ENCODE measurements at places on chromosomes 3 and 15.

- DNase-seq = no peak
Observed at GRCh38 chr3:147417551-147418295, 8.6 kb downstream of the ZIC1 start.

- DNase-seq = peak; percentile 20
Observed at GRCh38 chr3:32614956-32615355, 44.3 kb upstream of the DYNC1LI1 start.

DNA sequence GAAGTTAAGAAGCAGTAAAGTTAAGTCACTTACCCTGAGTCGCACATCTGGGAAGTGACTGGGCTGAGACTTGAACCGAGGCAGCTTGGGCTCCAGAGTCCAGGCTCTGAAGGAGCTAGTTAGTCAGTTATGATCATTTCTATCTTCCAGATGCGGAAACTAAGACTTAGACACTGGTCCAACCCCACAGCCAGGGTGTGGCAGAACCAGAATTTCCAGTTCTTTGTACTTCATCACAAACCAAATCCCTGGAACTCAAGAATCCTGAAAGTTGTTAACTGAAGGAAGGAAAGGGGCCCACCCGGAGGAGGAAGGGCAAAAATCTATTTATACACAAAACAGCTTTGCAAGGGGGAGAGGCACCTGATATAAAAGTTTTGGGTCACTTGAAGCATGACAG, 389.9 kb downstream of the SHQ1 start:
- no peak for DNase-seq

DNA sequence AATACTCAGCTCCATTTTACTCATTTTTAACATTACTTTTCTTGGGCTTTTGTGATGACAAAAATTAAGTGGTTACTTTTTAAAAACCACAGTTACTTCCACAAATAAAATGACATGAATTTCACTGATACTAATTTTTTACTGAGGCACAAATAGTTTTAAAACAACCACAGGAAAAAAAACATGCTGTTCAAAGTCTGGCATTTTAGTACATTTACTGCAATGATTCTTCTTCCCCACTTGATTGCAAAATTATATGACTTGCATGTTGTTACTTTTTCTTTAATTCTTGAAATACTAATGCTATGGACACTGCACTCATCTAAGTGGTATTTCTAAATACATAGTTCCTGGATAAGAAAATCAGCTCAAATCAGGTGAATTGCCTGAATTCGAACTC, 24.8 kb upstream of the SLMAP start:
- no peak for DNase-seq

DNA sequence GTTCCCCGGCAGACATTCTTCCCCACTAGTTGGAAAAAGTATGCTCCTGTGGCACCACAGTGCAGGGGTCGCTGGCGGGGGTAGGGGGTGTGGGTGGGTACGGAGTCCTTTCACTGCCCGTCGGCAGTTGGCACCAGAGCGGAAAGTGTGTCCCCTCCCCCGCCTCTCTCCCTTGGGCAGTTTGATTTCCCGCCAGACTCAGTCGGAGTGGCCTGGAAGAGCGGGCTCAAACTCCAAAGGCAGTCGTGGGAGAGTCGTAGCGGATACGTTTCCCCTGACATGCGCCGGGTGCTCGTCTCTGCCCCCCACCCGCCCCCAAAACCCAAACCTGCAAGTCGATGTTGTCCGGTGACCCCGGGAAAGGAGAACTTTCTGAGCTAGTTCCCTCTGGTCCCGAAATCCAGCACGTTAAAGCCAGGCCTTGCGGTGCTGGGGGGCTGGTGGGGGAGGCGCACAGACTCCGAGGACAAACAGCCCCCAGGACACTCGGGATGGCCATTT, 4.4 kb upstream of the FOXB1 start:
- DNase-seq = no peak

DNA sequence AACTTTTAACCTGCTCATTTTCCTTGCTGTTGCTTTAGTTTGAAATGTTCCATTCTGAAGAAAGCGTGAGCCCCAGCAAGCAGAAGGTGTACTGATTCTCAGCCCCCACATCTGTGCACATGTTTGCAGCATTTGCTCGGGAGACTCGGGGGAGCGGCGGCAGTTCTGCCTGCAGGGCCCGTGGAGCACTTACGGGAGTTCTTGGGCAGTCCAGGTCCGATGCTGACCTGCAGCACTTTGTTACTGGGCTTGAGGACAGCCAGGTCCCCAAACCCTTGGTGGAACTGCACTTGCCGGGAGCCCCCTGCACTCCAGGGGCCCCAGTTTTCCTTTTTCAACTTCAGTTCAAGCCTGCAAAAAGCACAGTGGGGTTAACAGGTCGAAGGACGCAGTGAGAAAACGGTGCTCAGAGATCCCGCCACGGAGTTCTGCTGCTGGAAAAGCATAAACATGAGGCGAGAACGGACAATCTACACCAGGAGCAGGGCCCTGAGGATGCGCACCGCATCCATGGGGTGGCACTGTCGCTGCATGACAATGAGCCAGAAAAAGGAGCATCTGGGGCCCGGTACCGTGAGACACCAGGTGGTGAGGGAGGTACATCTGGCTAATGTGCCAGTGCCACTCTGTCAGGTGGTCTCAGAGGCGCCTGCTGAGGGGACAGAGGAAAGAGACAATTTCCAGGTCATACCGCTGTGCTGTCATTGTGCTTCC, 45.6 kb upstream of the LDHAL6B start:
- peak; percentile 92 for DNase-seq

- DNase-seq = no peak
Observed at GRCh38 chr15:84924077-84924731, 39.7 kb downstream of the SLC28A1 start.

DNA sequence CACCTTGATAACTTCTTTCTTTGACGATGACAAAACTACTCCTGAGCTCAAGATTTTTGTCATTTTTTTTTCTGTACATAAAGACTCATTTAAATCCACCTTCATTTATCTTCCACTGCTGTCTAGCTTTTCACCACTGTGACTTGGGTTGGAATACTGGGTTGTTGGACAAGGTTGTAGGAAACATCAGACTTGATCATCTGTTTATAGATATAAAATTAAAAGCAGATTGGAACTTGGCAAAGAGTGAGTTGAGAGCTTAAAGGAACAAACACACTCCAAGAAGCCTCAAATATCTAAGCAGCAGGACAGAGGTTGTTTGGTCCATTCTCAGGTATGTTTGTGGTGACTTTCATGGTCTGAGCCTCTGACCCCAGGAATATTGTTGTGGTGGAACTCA, 141.7 kb upstream of the NDN start:
- DNase-seq = no peak

DNA sequence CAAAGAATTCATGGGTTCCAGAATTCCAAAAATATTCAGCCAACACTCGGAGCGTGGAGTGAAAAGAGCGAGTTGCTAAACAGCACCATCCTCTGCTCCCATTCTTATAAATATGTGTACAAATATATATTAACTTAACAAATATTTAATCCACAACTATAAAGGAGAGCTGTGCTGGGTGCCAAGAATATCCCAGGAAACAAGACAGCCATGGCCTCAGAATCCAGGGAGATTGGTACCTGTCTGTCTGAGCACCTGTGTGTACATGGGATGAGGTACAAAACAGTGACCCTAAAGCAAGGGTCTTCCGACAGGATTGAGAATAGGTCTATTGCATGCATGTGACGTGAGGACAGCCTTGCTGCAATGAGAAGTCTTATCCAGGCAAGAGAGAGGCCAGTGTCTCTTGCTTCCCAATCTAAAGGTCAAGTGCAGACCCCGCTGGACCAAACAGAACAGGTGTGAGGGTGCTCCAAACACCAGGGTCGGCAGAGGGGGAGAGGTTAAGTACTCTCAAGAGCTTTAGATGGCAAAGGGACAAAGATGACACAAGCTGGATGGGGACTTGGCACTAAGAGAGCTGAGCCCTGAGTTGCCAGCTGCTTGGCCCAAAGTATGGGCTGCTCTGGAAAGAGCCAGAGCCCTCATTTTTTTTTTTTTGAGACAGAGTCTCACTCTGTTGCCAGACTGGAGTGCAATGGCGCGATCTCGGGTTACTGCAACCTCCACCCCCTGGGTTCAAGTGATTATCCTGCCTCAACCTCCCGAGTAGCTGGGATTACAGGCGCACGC, 36.2 kb downstream of the HOMER2 start:
- no peak for DNase-seq

DNA sequence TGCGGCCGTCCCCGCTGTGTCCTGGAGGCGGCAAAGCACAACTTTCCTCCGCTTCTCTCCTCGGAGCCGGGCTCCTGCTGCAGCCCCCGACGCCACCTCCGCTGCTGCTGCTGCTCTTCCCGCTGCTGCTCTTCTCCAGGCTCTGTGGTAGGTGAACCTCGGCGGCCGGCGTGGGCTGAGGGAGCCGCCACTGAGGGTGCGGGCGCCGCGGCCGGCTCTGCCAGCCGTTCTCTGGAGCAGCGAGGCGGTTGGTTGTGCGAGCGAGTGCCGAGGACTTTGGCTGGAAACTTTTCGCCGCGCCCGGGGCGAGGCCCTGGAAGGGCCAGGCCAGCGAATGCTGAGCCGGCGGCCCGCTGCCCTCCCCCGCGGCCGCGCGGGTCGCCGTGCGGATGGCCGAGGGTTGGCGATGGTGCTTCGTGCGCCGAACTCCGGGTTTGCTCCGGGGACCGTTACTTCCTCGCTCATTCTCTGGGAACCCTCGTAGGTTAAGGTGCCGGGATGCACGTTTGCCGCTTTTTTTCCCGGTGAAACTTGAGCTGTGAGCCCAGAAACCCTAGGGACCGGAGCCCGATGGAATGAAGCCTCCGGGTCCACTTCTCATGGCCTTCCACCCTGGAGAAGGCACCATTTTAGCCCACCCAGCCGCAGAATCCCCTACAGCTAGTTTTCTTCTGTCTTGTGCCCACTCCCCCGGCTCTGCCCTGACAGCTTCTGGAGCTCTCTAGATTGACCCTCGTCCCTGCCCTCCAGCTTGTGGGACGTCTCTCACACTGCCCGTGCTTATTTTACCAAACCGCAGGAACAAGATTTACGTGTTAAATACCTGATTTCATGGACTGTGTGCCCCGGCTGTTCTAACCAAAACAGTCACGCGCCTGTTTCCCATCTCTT, 660 bp downstream of the NECTIN3 start:
- DNase-seq = peak; percentile 17

GRCh38 chr3:115403786-115404185, 219.5 kb upstream of the GAP43 start:
- DNase-seq = no peak

DNA sequence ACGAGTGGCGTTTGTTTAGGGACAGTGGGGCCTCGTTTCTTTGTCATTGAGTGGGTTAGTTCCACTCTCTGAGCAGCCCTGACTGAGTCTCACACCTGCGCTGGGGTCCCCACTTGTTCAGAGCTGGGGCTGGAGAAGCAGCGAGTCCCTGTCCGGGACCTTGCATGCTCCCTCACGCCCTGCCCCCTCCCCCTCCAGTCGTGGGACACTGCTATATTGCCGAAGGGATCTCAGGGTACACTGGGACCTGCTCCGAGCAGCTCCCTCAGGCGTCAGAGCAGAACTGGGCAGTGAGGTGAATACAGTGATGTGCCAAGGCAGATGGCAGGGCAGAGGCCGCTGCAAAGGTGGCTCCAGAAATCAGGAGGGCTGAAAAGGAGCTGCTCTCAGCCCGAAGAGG, 59.9 kb upstream of the KLF13 start:
- DNase-seq = no peak

GRCh38 chr3:9970020-9970652, 16.5 kb downstream of the EMC3 start:
- DNase-seq = no peak

GRCh38 chr3:156674911-156675829, 780 bp downstream of the TIPARP start:
- DNase-seq = peak; percentile 72

DNA sequence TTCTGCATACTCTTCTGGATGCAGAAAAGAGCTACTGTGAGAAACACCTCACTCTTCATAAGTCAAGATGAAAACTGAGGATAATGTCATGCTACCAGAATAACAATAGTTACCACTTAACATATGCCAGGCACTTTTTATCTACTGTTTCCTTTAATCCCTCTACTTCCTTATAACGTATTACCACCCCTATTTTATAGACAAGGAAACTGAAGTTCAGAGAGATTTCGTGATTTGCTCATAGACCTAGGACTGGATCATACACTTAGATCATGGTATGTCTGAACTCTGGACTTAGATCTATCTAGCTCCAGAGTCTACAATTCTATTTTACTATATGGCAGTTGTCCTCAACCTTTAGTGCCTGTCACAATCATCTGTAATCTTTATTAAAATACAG, 155.7 kb upstream of the TSPAN3 start:
- DNase-seq = no peak

GRCh38 chr15:44735482-44736180, 697 bp upstream of the TRIM69 start:
- no peak for DNase-seq

Data from NCI-H2081 (cell line).